ENCODE measurements at places on chromosomes 4 and X.

GRCh38 chr4:126262665-126263064, 947.9 kb downstream of the FAT4 start:
- DNase-seq = peak; percentile 4

DNA sequence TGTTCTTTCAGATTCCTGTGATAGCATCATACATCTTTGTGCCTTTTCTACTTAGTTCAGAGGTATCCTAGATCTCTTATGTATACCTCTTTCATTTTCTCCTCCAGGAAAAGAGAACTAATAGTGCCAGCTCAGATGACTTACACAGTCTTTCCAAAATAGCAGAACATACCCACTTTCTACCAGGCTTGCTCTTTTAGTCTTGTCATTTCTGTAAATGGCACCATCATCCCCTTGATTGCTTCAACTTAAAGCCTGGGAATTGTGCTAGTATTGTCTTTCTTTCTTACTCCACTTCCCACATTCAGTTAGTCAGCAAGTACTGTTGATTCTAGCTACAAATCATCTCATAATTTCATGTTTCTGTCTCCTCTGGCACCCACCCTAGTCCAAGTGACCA, 5.1 kb downstream of the APEX2 start:
- no peak for DNase-seq

- no peak for DNase-seq
These were observed 39.0 kb downstream of the FRMD7 start for GRCh38 chrX:132088864-132089263.

GRCh38 chr4:73343432-73343831, 60.7 kb upstream of the ALB start:
- no peak for DNase-seq

DNA sequence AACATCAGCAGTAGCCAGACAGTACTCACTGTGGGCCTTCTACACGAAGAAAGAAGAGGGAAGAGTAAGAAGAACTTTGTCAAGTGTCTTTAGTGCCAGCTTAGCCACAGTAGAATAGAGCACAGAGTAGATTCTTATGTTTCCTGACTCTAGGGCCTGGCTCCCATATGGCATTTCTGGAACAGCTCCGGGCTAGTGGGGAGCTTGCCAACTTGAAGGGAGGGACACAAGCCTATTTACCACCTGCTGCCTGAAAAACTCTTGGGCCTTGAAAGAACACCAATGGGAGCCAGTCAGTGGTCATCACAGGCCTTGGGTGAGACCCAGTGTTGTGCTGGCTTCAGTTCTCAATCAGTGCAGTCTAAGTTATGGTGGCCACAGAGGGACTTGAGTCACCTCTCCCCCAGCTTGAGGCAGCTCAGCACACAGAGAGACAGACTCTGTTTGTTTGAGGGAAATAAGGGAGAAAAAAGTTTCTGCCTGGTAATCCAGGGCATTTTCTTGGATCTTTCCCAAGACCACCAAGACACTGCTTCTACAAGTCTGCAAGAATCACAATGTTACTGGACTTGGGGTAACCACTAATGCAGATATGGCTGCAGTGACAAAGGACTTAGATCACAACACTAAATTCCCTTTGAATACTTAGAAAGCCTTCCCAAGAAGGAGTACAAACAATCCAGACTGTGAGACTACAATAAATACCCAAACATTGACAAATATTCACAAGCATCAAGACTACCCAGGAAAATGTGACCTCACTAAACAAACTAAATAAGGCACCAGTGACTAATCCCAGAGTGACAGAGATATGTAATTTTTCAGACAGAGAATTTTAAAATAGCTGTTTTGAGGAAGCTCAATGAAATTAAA, 261.0 kb upstream of the NDST3 start:
- no peak for DNase-seq

DNA sequence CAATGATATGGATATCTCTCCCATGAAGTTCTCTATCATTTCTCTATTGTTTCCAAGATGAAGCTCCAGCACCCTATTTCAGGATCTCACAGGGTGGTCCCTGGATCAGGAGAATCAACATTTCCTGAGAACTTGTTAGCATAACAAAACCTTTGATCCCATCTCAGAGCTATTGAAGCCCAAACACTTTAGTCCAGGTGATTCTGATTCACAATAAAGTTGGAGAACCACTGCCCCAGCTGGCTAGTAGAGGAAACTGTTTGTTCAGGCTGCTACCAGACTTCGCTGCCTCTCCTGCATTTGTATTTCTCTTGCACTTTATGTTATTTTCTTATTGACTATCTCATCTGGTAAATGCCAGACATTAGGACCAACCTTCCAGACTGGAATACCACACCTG, 65.4 kb downstream of the CEP44 start:
- DNase-seq = no peak

GRCh38 chr4:120858776-120859175, 63.8 kb downstream of the PRDM5 start:
- peak; percentile 16 for DNase-seq

- no peak for DNase-seq
These were observed 217.6 kb downstream of the KCTD8 start for GRCh38 chr4:44231006-44231405.

DNA sequence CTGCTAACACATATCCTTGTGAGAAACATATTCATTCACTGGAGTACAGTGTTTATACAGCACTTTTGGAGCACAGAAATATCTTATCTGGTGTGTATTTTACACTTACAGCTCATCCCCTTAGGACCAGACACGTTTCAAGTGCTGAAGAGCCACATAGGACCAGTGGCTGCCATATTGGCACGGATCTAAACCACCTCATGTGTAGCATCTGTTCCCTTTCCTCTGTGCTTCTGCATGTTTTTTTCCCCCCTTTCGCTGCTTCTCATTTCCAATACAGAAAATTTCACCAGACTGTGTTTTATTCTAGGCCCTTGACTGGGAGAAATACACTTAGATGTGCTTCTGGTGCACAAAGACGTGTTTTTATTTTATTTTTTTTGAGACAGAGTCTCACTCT, 69.7 kb upstream of the RBMX start:
- no peak for DNase-seq

- DNase-seq = peak; percentile 42
These were observed 71.3 kb upstream of the ANKRD50 start for GRCh38 chr4:124783847-124784246.

DNA sequence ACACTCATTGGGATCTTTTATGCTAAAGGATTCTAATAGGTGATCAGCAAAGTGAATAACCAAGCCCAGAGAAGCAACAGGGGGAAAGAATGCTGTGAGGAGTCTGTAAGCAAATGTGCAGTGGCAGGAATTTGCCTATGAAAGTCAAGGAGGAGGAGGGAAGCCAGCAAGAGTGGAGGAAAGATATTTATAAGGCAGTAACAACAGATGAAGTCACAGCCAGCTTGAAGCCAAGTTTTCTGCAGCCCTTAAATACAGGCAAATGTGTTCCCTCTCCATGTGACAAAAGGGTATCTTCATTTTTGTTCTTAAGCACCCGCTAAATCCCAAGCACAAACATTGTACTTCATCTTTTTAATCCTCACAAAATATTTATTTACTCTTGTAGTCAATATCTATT, 275.0 kb upstream of the CLNK start:
- DNase-seq = peak; percentile 13

DNA sequence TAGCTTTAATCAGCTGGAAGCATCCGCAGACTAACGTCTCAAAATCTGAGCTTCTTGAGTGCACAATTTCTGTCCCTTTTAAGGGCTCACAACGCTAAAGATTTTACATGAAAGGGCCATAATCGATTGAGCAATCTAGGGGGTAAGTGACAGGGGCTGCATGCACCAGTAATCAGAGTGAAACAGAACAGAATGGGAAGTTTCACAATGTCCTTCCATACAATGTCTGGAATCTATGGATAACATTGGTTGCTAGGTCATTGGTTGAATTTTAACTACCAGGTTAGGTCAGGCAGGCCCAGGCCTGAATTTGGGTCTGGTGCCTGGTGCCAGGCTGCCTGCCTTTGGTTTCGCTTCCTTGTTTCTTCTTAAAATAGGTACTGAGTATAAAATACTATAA, 42.0 kb upstream of the MTMR8 start:
- DNase-seq = no peak

- DNase-seq = no peak
These were observed 2.0 kb downstream of the DLG3 start for GRCh38 chrX:70446380-70447350.

- DNase-seq = no peak
These were observed 407.0 kb downstream of the KLHL4 start for GRCh38 chrX:87924619-87925018.

DNA sequence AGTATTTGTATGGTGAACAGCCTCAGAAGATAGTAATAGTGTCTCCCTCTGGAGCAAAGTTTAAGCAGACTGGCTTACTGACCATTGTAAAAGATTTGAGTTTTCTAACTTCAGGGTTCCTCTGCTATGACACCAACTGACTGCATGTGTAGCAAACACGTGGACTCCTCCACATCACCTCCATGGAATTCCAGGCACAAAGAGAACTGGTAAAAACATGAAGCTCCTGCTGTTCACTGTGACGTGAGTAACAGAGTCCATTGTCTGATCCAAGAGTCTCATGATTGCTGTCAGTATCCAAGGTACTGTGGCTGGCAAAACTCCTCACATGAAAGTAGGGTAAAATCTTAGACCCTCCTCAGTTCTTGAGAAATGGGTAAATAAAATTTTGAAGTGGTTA, 107.6 kb upstream of the FAM9B start:
- peak; percentile 56 for DNase-seq

GRCh38 chr4:40421839-40422708, 86.9 kb downstream of the CHRNA9 start:
- DNase-seq = no peak

DNA sequence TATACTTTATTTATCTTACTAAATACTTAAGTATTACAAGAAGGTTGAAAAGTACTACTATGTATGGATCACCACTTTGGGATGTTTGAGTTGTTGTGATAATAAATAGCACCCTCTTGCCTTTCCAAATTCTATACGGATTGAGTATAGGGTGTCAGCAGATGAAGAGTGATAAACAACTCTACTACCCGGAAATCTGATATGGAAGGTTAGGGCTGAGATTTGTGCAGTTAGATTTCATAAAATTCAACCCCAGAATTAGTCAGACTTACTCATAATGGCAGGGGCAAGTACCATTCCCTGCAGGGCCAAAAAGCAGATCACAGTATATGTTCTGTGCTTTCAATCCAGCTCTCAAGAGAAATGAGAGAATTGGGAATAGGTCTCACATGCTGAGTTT, 1008.9 kb upstream of the PCDH7 start:
- peak; percentile 20 for DNase-seq

DNA sequence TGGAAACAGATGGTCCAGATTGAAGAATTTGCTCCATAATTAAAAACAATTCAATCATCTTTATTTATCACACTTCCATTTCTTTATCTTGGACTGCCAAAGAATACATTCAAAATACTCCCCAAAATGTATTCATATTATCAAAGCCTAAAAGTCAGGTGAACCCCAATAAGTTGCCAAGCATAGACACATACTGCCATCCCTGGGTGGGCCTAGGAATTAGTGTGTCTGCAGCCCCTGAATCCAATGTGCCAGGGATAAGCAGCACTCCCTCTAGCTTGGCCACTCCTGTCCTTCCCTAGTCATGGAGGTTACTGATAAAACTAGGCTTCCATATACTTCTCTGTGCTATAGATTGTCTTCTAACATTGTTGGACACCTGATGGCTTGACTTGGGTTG, 199.9 kb downstream of the TENM3 start:
- DNase-seq = no peak

GRCh38 chr4:112073181-112073580, 72.1 kb upstream of the FAM241A start:
- DNase-seq = no peak

DNA sequence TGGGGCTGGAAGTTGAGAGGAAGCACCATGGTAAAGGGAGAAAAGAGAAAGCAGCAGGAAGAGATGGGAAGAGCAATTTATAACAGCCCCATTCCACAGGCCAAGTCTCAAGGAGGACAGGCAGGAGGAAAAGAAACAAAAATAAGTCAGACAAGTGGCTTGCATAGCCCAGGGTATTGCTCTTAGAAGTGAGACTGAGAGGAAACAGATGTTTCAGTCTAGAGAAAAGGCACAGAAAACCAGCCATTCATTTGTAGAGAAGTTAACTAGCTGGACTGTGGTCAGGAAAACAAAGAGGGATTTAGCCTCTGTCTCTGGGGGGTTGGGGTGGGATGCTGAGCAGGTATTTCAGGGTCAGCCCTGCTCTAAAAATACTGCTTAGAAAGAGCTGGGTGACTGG, 175.0 kb upstream of the ARHGEF9 start:
- DNase-seq = no peak
